ENCODE measurements at places on chromosomes 12 and 14.

DNA sequence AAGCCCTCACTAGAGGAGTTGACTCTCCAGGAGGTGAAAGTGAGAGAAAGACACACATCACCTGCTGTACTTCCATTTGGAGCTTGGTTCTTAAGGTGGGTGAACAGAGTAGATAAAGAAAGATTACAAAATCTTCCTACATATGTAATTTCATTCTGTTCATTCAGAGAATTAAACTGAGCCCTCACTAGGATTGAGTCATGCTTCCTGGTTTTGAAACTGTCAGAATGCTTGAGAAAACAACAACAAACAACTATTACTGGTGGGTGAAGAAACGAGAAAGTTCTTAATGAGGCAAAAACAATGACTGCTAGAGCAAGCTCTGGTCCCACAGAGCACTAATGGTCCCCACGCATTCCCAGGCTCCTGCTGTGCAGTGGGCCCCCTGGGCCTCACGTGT is 841.7 kb downstream of the VRK1 start:
- no peak for DNase-seq

- no peak for DNase-seq
These were observed 24.7 kb downstream of the APAF1 start for GRCh38 chr12:98669751-98670150.

DNA sequence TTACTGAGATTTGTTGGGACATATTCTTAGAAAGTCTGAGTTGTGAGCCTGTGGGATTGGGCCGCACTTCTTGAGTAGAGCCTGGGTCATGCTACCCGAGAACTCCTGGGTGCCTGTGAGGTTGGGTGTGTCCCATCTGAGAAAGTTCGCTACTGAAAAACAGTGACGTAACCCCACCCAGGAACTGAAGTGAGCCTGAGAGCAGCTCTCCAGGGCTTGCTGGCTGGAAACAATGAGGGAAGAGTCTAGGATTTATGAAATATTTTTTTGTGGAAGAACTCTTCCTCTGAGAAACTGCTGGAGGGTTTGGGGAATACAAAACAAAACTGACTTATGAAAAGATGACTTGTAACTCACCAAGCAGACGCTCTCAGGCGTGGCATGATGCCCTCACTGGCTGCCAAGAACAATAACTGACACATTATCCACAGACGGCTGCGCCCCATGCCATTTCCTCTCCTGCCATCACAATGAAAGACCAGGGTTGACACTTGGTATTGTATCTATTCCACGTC is 69.2 kb downstream of the RASSF3 start:
- no peak for DNase-seq

GRCh38 chr12:27207615-27208413 is 36.3 kb upstream of the STK38L start:
- no peak for DNase-seq

- no peak for DNase-seq
These were observed 31.1 kb upstream of the IFNG-AS1 start for GRCh38 chr12:67958187-67958586.

GRCh38 chr12:130463275-130463658 is 125.6 kb downstream of the PIWIL1 start:
- no peak for DNase-seq

DNA sequence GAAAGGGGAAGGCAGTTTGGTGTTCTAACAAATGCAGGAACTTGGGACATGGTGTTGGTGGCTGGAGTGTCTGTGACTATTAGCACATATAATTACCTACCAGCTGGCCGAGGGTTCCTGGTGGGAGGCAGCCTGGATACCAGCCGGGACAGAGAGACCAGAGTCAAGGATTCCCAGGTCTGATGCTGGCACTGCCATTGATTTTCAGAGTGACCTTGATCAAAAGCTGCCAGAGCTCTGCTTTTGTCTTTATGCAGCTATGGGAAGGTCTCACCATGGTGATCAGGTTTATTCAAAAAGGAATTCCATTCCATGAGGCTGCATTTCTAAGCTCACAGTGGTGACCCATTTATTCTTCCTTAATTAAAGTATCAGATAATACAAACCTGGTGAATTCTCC is 101.0 kb upstream of the PWP1 start:
- no peak for DNase-seq

DNA sequence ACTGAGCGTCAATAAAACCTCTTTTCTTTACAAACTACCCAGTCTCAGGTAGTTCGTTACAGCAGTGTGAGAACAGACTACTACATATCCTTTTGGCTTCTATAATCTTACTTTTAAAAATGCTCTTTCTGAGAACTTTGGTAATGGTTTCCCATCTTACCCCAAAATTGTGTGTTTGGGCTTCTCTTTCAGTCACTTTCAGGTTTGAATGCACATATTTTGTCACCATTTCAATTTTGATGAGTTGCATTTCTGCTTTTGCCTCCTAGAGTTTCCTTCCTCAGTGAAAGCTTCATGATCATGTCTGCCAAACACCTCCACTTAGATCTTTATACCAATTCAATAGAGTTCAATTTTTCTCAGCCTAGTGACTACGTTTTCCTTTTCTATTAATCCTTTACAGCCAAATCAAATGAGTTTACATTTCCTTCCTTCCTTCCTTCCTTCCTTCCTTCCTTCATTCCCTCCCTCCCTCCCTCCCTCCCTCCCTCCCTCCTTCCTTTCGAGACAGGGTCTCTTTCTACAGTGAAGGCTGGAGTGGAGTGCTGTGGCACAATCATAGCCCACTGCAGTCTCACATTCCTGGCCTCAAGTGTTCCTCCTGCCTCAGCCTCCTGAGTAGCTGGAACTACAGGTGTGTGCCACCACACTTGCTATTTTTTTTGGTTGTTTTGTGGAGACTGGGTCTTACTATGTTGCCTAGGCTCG is 124.9 kb downstream of the BCAT1 start:
- DNase-seq = no peak

- DNase-seq = no peak
These were observed 130.4 kb downstream of the DAAM1 start for GRCh38 chr14:59318908-59319307.

DNA sequence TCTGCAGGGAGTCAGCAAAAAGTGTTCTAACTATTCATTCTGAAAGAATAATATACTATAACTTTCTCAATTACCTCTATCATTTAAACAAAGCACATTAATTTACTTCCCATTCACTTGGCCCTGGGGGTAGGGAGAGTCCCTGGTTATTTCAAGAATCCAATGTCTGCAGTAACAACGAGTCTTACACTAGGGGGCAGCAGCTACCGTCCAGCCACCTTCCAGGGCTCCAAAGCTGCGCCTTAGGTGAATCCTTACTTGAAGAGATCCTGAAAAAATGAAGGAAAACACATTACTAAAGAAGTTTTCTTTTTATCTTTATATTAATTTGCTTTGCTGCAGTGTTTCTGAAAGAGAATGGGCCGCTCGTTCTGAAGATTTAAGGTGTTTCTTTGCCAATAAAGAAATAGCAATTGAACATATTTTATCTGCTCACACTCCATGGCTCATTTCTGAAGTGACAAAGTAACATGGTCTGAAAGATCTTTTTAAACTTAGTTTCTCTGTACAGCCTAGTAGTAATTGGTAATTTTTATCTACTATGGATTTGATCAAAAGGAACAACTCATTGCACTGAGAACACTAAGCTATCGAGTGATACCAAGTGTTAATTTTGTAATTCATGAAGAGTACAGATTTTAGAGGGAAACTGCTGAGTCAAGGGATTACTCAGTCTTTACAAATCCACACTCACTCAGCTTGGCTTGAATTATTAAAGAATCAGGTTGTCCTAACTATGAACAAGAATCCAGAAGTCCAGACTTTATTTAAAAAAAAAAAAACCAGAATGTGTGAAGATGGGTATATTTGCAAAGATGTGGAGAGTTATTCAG is 27.6 kb downstream of the BHLHE41 start:
- DNase-seq = peak; percentile 85

DNA sequence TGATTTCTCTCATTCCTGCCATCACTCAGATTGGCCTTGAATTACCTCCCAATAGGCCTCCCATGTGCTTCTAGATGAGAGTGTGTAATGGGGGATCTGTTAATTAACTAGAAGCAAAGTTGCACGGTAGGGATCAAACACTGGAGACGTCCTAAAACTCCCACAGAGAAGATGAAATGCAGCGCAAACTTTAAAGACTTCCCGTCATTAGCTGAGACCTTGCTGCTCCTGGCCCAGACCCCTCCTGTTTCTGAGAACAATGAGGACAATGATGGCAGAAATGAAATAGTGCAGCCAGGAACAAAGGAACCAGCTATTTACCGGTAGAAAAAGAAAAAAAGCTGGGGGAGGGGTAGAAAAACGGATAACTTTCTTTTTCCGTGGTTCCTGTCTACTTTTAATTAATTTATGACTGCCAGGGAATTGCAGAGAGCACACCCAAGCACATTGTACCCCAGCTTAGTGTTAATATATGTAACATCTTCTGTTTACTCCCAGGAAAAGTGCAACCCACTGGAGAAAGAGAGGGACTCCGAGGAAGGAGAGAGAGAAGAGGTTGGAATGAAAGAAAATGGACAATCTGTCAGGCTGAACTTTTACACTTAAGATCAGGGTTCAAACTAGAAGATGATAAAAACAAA is 280.7 kb upstream of the SOX5 start:
- peak; percentile 42 for DNase-seq

GRCh38 chr12:124567673-124568373 is 411 bp upstream of the NCOR2 start:
- peak; percentile 91 for DNase-seq

GRCh38 chr12:120851444-120851843 is 52.7 kb downstream of the SPPL3 start:
- no peak for DNase-seq

DNA sequence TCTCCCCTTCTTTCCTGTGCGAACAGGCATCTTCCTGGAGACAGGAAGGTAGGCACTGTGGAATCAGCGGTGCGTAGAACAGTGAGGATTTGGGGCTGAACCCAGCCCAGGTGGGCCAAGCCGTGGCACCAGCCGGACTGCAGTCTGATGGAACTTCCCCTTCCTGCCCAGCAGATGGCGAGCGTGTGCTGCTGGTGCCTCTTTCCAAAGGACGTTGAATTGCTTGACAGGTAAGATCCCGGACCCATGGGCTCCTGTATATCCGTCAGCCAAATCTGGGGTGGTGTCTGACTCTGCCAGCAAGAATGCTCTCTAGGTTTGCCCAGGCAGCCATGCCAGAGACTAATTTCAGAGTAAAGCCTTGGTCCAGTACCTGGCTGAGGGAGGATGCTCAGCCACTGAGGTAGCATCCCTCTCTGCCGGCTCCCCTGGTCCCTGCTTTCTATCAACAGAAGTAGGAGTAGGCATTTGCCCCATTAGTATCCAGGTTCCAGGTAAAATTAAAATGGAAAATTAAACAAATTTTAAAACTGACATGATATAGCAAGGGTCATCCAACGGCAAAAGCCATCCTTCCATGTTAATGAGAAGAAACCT is 21.1 kb upstream of the KCNA5 start:
- DNase-seq = peak; percentile 94

GRCh38 chr14:39319381-39319780 is 85.7 kb downstream of the MIA2 start:
- DNase-seq = no peak

- DNase-seq = no peak
These were observed 77.9 kb downstream of the TMEM30B start for GRCh38 chr14:61203081-61203753.

- no peak for DNase-seq
These were observed 14.2 kb downstream of the RAB21 start for GRCh38 chr12:71768900-71769299.

- no peak for DNase-seq
These were observed 1025.2 kb downstream of the FSCB start for GRCh38 chr14:43481864-43482263.

GRCh38 chr14:73995977-73996378 is 23.1 kb downstream of the ENTPD5 start:
- DNase-seq = no peak

GRCh38 chr12:52865090-52865944 is 16.5 kb upstream of the KRT78 start:
- DNase-seq = peak; percentile 91

DNA sequence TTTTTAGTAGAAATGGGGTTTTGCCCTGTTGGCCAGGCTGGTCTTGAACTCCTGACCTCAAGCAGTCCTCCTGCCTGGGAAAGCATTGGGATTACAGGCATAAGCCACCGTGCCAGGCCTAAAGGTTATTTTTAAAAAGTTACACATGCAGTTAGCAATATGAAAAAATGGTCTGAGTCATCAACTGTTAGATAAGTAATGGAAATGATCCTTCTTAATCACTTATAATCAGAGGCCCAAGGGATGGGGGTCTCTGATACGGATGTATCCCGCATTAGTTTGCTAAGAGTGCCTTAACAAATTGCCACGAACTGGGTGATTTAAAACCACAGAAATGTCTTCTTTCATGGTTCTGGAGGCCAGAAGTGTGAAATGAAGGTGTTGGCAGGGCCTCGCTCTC is 54.1 kb upstream of the FERMT2 start:
- DNase-seq = no peak

DNA sequence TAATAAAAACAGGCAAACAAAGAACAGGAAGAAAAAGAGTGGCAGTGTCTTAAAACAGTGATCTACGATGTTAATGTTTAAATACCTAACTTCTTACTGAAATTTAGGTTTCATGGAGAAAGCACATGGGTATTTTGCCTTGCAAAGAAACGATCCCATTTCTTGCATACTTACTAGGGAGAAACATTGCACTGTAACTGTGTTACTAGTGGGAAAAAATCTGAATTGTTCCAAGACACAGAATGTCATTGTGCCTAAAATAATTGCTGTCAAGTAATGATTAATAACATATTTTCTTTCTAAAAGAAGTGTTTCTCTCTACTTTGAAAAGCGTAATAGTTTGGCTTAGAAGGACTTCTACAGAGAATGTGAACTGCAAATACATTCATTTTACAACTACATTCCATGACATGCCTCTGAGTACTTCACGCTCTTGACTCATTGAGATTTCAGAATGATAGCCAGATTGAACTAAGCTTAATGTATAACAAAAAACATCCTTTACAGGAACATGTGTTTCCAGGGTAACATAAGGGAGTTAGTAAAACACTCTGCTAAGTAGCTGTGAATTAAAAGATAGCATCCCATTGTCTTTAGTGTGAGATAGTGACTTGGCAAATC is 256.2 kb upstream of the CPNE8 start:
- no peak for DNase-seq

DNA sequence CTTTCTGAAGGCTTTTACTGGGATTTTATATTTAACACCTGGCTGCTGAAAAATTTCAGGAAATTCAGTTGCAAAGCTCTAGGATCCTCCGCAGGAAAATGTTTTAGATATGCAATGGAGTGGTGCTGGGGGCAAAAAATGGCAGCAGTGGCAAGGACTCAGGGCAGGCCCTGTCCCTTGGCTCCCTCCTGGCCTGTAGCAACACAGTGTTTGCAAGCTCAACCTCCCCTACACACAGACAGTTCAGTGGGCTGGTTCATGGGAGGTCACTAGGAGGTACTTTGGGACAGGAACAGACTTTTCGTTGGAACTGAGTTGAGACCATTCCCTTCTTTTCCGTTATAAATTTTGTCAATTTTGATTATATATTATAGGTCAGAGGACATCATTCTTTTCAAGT is 270.4 kb downstream of the ADAMTS20 start:
- DNase-seq = no peak

Data from iPS-NIHi11 (cell line).